ENCODE measurements at places on chromosomes 2 and 18. TPM values are rescaled to one million over a fixed set of nuclear protein-coding genes. Genes with fewer than 3 reads are reported as not detected.

Gene SYT4
- total RNA-seq = 10.4 TPM

Gene METTL4
- total RNA-seq = 12.2 TPM

Gene KCNF1
- 0.70 TPM for total RNA-seq

Gene LHCGR
- 0.45 TPM for total RNA-seq

Gene ZNF397
- total RNA-seq = 48.6 TPM

DNA sequence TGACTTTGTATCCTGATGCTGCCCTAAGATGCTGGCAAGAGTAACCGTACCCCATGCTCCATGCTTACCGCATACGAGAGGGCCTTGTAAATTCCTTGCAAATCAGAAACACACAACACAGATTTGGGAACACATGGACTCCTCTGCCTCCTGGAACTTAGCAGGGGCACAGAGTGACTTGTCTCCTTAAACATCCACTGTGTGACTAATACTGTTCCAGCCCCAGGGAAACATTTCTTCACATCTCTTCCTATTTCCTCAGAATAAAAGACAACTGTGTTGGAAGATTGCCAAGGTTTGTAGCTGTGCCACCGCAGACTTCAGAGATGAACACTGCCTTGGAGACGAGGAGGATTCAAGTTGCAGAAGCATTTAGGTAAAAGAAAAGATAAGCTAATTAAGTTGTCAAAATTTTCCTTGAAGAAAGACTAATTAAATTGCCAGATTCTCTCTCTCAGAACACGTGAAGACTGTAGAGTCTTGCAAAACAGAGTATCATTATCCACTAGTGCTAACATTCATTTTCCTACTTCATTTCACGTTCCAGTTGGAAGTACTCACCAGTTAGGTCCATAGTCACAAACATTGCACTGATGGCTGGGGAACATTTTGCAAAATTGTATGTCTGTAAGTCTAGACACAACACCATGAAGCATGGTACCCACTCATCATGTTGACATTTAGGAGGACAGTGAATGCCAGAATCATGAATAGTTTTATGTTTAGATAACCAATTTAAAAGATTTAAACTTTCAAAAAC, 188.8 kb downstream of the TSN start:
- DNase-seq = no peak

All from GM23338 (cell line).